ENCODE measurements at places on chromosomes 5 and 9.

- DNase-seq, result no peak
Observed at GRCh38 chr9:21030389-21031035, 928 bp downstream of the HACD4 start.

DNA sequence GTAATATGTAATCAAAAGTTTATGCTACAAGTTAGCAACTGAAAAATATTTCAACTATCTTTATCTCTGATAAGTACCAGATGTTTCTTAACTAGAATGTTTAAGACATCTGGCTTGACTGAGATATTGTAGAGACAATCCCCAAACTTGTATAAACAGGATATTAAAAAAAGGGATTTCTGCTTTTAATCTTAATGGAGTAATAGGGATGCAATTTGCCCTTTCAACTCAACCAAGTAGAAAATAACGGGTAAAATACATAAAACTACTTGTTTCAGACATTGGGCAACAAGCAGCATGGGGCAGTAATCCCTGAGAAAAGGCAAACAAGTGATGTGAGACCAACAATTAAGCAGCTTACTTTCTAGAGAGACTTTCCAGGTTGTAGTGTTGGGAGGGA, 9.4 kb upstream of the ADAMTS12 start:
- DNase-seq, result no peak

DNA sequence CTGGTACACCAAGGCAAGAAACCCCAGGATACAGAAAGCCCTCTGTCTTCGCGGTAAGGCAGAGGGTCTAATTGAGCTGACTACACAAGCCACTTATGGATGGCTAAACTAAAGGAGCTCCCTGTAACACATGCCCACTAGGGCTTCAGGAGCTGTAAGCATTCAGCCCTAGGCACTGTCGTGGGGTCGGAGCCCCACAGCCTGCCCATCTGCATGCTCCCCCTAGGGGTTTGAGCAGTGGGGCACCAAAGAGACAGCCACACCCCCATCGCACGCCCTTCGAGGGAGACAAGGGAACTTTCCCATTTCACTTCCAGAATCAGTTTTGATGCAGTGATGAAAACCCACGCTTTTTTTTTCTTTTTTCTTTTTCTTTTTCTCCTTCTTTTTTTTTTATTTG, 11.0 kb upstream of the MTMR12 start:
- no peak for DNase-seq

GRCh38 chr9:31140316-31140715, 1244.1 kb upstream of the ACO1 start:
- no peak for DNase-seq

- no peak for DNase-seq
Observed at GRCh38 chr5:43515678-43516048, 715 bp upstream of the C5orf34 start.
